ENCODE measurements at places on chromosomes 1 and 21. TPM values are rescaled to one million over a fixed set of nuclear protein-coding genes. Genes with fewer than 3 reads are reported as not detected.

The C1orf94 gene
- total RNA-seq, result not detected

The USP21 gene
- total RNA-seq, result 17.7 TPM

The ANGPTL7 gene
- not detected for total RNA-seq

DNA sequence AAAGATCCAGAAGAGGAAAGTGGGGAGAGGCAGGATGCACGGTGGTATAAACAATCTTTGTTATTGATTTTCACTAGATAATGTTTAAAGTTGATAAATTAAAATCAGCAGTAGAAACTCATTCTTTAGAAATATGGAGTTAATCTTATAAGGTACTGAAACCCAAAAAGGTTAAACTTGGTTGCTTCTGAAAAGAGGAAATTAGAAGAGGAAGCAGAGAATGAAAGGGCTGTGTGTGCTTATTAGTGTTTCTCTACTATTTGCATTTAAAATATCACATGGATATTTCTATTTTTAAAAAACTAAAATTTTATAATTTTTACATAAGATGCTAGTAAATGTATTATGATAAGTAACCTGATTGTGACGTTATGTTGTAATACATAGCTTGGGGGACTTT lies 24.4 kb downstream of the C1orf141 start:
- DNase-seq, result no peak

DNA sequence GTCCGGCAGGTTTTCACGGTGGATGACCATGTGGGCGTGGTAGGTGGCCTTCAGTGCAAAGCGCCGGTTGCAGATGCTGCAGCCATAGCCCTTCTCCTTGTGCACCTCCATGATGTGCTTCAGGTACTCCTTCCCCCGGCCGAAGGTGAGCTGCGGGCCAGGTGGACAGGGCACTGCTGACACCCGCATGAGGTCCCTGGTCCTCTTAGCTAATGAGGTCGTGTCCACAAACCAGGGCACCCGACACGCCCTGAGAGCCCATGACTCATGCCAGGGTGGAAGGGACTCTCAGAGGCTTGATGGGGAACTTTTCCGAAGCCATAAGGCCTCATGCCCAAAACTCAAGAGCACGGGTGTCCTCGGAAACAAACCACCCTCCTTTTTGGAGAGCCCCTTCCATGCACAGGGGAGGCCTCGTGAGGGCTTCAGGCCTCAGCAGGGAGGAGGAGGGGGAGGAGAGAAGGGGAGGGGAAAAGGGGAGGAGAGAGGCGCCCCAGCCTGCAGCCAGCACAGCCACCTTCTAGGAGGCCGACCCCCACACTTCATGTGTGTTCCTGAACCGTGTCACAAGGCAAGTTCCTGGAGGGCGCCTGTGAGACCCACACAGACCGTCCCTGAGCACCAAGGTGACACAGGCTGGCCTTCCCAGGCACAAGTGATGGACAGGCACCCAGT lies 54.4 kb upstream of the RIPK4 start:
- DNase-seq, result no peak

- no peak for DNase-seq
These were observed 11.7 kb upstream of the SH3GLB1 start for GRCh38 chr1:86692641-86693040.

- DNase-seq, result peak; percentile 8
These were observed 227.2 kb downstream of the OLFM3 start for GRCh38 chr1:101769520-101769919.

GRCh38 chr1:243957141-243957540 lies 93.9 kb upstream of the ZBTB18 start:
- no peak for DNase-seq

GRCh38 chr1:154517661-154518060 lies 15.4 kb upstream of the SHE start:
- no peak for DNase-seq
